ENCODE measurements at places on chromosomes 2 and 18.
A peak's percentile ranks its signal among the peaks of the same experiment; 100 is the strongest.

GRCh38 chr18:7104649-7105048, 12.9 kb downstream of the LAMA1 start:
- DNase-seq, result no peak

DNA sequence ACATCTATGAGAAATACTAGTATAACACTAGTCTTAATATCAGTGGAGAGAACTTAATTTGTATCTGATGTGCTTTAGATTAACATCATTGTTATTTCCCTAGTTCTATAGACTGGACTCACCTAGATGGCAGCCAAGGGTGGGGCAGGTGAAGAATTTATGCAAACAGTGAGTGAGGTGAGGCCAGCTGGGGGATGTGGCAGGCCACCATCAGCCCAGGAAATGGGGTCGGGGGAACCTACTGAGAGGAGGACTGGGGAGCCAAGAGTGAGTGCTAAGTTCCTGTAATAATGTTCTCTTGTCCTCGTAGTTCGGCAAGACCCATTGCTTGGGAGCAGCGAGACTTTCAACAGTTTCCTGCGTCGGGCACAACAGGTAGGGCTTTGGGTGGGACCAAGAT, 2.5 kb downstream of the SNX17 start:
- no peak for DNase-seq

DNA sequence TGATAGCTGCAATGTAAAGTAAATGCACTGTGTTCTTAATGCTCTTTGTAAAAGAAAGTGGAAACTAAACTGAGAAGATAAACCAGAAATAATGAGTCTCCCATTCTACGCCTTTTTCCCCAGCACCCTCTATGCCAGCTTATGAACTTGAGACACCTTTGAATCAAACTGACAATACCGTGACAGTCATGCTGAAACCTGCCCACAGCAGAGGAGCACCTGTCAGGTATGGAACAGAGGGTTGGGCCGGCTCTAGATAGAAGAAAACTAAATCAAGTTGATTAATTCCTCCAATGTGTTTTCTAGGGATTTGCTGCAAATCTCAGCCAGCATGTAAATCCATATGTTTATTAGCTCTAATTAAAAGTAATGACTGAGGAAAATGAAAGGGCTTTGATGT, 520.6 kb upstream of the RAB12 start:
- no peak for DNase-seq

DNA sequence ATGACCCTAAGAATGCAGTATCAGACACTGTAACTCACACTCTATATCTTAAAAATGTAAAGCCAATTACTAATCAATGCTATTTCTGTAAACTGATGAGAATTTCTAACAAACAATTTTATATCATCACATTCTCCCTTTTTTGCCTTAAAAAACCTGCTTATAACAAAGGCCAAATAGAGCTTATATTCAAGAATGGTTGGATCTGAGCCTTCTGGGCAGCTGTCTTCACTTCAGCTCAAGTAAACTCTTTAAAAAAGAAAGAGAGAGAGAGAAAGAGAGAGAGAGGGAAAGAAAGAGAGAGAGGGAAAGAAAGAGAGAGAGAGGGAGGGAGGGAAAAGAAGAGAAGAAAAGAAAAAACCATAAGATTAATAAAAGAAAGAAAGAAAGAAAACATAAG, 231.8 kb downstream of the KCNE4 start:
- DNase-seq, result no peak

- DNase-seq, result no peak
Observed at GRCh38 chr2:15701991-15702390, 110.3 kb downstream of the DDX1 start.

- DNase-seq, result no peak
Observed at GRCh38 chr2:43537137-43537536, 58.7 kb downstream of the THADA start.

GRCh38 chr2:168422584-168422983, 33.5 kb upstream of the CERS6 start:
- DNase-seq, result no peak

DNA sequence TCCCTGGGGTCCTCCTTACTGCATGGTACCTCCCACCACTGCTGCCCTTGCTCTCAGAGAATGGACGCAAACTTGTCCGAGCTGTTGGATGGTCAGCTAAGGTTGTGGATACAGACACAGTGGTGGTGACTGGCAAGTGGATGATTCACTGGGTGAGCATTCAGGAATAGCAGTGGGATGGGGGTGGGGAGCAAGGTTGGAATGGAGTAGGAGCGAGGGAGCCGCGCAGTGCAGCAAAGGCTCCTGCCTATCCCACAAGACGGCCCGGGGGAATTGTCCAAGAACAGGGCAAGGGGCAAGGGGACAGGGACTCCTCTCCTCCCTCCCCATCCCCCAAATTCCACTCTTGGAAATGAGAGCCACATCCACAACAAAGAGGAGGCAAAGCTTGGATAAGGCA, 102.2 kb downstream of the PIEZO2 start:
- no peak for DNase-seq

GRCh38 chr2:234422273-234422732, 74.6 kb downstream of the ARL4C start:
- peak; percentile 38 for DNase-seq

GRCh38 chr2:134245340-134245984, 8.4 kb upstream of the MGAT5 start:
- no peak for DNase-seq

DNA sequence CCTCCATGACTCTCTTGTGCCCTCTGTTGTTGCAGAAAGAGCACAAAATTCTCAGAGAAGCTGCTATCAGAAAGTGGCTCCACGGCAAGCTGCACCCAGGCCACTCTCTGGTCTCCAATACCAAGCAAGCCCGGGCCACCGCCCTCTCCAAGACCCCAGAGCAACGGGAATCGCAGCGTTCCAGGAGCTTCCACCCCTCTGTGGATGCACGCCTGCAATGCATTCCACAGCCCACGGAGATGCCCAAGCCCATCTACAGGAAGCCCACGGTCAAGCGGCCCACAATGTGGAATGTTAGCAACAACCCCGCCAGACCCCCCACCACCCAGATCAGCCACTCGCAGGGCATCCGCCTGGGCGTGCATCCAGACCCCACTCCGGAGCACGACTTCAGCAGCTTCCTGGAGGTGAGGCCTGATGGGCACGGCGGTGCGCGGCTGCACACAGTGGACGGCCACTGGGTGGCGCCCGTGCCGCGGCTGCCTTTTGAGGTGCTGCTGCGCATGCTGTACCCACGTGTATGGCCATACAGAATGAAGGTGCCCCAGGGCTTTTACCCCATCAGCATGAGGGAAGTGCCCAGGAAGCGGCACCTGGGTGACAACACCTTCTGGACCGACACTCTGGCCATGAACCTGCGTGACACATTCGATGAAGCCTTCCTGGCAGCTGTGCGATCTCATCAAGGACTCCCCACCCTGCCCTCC, 6.3 kb downstream of the ANKRD53 start:
- no peak for DNase-seq

DNA sequence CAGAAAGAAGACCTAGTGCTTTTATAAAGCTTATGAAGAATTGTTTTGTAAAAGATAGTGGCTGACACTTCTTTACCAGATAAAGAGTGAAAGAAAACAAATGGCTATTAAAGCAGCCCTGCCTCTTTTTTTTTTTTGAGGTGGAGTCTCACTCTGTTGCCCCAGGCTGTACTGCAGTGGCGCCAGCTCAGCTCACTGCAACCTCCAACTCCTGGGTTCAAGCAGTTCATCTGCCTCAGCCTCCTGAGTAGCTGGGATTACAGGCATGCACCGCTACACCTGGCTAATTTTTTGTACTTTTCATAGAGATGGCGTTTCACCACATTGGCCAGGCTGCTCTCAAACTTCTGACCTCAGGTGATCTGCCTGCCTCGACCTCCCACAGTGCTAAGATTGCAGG, 12.9 kb downstream of the ARPC2 start:
- DNase-seq, result no peak

- DNase-seq, result peak; percentile 5
Observed at GRCh38 chr2:83364264-83364663, 1094.8 kb downstream of the SUCLG1 start.

- DNase-seq, result no peak
Observed at GRCh38 chr2:235083822-235084221, 132.0 kb downstream of the SH3BP4 start.

DNA sequence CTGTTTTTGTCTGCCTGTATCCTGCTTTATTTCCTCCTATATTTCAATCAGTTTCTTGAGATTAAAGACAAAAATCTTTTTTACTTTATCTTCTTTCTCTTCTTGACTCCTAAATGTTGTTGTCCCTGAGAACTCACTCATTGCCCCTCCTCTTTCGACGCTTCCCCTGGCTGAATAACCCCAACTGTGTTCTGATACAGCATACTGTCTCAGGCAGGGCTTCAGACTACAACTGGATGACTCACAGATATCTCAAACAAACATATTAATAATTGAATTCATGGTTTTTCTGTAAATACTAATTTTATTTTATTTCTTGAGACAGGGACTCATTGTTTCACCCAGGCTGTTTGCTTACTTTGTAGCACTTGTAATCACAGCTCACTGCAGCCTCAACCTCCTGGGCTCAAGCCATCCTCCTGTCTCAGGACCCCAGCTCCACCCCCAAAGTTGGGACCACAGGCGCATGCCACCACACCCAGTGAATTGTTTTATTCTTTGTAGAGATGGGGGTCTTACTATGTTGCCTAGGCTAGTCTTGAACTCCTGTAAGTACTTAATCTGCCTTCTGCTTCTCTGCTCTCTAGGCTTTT, 9.4 kb downstream of the ITGAV start:
- DNase-seq, result no peak

DNA sequence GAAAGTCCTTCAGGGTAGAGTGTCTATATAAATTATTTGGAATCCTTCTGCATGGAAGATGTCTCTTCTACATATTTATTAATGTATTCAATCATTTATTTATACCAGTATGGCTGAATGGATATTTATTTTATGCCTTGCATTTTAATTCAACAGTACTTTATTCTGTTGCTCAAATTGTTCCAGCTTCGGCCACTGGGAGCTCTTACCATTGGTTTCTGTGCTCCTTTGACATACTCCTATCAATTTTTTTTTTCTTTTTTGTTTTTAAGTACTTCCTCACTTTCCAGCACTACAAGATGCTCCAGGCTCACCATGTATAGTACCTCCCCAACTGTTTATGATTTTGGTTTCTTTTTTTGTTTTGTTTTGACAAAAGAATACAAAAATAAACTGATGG, 39.4 kb upstream of the WIPF1 start:
- no peak for DNase-seq

GRCh38 chr18:35489913-35490490, 7.8 kb downstream of the INO80C start:
- DNase-seq, result no peak

DNA sequence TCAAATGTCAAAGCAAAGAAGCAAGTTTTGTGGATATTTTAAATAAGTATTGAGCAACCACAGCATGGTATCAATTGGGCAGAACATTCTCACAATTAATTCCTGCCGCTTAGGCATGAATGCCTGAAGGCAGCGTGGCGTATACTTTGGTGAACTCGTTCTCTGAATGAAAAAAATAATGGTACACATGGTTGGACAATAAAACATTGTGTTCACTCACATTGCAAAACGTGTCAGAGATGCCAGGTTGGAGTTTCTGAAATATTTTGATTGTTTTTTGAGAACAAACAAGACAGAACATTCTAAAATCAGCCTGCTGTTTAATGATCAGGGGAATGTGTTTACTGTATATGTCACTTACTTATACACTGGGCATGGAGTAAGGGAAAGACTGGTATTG, 254.2 kb downstream of the CDH2 start:
- no peak for DNase-seq

DNA sequence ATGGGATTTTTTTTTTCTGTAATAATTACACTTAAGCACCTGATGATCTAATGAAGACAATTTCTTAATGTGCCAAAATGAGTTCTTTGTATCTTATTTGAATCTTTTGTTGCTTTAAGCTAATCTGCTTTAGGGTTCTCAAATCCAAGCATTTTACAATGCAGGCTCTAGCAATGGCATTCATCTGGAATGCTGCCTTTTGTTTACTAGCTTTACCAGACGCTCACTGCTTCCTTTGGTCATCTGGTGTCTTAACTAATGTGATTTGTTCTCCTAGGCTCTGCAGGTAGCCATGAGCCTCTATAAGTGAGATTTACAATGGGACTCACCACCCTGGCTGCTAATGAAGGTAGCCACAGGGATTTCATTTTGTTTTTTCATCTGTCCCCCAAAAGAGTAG, 100.3 kb downstream of the GREB1L start:
- DNase-seq, result no peak

- DNase-seq, result no peak
Observed at GRCh38 chr2:72934683-72935610, 17.6 kb downstream of the EMX1 start.

DNA sequence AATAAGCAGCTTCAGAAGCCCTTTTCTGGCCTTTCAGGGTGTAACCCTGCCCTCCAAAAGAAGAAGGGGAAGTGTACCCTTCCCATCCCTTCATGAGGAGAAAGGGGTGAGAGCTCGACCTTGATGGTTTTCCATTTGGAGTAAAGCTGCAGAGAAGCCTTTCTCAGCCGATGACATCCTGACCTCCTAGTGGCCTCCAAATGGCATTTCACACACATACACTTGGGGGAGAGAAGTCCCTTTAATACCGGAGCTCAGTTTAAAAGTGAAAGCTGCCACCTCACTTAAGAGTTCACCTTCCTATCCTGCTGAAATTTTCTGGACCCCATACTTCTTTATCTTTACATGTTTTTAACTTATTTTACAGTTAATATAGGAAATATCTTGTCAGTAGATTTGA, 716.7 kb downstream of the DCDC2C start:
- no peak for DNase-seq

DNA sequence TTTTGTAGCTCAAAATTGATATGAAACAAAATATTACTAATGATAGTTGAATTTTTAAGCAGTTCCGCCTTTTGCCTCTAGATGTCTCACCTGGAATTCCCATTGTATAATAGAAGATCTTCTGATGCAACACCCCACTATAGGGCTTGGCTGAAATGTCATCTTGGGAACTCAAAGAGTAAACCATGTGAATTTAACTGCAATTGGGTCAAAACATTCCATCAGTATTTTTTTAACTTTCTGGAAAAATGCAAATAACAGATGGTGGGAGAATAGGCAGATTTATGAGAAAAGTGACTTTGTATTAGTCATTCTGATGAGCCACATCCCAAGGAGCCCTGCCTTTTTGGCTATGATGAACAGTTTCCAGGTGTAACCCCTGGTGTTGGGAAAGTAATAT, 489.9 kb downstream of the NYAP2 start:
- peak; percentile 73 for DNase-seq

- DNase-seq, result no peak
Observed at GRCh38 chr18:4755848-4756247, 300.7 kb upstream of the DLGAP1 start.

DNA sequence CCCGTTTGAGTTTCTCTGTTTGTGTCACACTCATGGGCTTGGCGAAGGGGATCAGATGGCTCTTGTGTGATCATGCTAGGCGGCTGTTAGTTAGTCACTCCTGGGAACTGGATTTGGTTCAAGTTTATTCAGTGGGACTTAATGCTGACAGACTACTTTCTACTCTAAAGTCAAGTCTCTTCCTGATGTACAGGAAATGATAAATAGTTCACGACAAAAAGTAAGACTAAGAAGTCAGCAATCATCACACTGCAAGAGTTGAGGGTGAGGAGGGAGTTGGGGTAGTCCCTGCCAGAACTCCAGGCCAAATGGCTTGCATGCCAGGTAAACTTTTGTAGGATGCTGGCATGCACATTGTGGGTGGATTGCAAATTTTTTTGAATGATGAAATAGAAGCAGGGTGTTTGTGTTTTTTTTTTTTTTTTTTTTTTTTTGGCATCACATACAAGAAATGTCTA, 25.1 kb upstream of the CCL20 start:
- no peak for DNase-seq

Measured in SW 1271 (cell line).